Stimulated activated effector memory CD8-positive, alpha-beta T cell treated with anti-CD3 and anti-CD28 coated beads, Interleukin-12 subunit alpha, Interleukin-12 subunit beta, amount 100 ng/mL, for 72 hours (primary cell): ENCODE measurements at places on chromosomes 7 and 10.

GRCh38 chr10:8229153-8229552 lies 174.7 kb downstream of the GATA3 start:
- DNase-seq = no peak

- DNase-seq = no peak
These were observed 17.9 kb downstream of the OGDH start for GRCh38 chr7:44624318-44624717.

GRCh38 chr10:132886211-132887099 lies 55.9 kb downstream of the CFAP46 start:
- DNase-seq = no peak

DNA sequence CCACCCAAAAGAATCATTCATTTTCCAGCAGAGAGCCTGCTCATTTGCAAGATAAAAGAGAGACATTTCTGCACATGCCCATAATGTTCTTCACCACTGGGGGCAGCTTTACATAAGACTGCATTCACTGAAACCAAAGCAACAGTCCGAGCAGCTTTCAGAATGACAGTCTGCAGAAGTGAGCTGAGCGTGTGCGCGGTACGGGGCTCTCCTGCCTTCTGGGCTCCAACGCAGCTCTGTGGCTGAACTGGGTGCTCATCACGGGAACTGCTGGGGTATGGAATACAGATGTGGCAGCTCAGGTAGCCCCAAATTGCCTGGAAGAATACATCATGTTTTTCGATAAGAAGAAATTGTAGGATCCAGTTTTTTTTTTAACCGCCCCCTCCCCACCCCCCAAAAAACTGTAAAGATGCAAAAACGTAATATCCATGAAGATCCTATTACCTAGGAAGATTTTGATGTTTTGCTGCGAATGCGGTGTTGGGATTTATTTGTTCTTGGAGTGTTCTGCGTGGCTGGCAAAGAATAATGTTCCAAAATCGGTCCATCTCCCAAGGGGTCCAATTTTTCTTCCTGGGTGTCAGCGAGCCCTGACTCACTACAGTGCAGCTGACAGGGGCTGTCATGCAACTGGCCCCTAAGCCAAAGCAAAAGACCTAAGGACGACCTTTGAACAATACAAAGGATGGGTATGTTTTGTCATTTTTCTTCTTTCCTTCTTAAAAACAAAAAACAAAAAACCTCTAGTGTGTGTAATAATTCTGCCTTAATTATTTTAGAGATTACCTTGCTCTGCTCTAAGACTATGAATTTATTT lies at the start of gene LRRTM3:
LRRTM3 (plus strand) TSS at position 141 of the 820 bp plus-strand sequence.
- DNase-seq = no peak

GRCh38 chr7:96300502-96300901 lies 21.4 kb downstream of the SLC25A13 start:
- DNase-seq = no peak

DNA sequence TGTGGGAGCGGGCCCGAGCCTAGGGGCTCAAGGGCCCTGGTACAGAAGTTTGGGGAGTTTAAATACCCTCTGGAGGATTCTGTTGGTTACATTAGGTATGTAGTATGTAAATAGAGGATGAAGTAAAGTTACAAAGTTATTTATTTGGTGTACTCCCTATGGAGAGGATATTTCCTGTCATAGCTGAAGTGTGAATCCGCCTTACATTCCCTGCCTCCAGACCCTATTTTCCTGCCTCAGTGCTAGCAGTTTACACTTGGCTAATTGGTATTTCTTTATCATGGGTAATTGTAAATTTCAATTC lies 60.6 kb upstream of the KLF14 start:
- DNase-seq = no peak

GRCh38 chr10:103192451-103193106 lies 493 bp downstream of the NT5C2 start:
- peak; percentile 32 for DNase-seq

- no peak for DNase-seq
These were observed 74.9 kb downstream of the VWC2 start for GRCh38 chr7:49848211-49848841.

GRCh38 chr10:112208997-112209396 lies 25.4 kb upstream of the GPAM start:
- no peak for DNase-seq

- DNase-seq = no peak
These were observed 140.9 kb downstream of the PTPRN2 start for GRCh38 chr7:158446706-158447105.

GRCh38 chr10:71209352-71209715 lies 3.0 kb upstream of the UNC5B start:
- DNase-seq = no peak

GRCh38 chr10:3783316-3783681 lies 1.7 kb downstream of the KLF6 start:
- DNase-seq = no peak

DNA sequence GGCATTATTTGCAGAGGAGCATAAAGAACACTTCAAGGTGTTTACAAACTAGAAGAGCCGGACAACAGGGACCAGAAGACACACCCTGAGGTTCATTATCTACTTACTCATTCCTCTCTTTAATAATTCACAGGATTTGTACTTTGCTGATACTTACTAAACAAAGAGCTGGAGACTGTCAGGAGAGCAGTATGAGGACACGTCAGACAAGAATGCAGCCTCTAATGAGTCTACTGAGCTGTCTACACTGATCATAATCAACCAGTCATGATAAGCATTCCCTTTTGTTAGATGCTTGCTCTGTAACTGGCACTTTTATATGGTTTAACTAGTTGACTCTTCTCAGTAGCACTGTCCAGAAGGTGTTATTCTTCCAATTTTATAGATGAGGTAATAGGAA lies 243.3 kb upstream of the CDC14C start:
- DNase-seq = no peak

DNA sequence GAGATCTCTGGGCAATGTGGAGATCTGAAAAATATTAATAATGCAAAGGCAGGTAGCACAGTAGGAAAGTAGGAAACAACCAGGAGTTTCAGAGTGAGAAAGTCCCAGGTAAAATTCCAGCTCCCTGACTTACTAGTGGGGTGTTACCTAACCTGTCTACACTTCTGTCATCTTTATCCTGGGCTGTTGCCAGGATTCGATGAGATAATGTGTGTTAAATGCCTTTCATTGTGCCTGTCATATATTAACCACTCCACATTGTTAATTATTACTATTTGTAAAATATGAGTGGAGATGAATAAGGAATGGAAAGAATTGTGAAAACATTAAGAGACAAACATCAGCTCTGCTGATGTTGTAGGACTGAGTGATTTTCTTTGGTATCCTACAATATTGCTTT lies 50.0 kb upstream of the FRMD4A start:
- DNase-seq = no peak

DNA sequence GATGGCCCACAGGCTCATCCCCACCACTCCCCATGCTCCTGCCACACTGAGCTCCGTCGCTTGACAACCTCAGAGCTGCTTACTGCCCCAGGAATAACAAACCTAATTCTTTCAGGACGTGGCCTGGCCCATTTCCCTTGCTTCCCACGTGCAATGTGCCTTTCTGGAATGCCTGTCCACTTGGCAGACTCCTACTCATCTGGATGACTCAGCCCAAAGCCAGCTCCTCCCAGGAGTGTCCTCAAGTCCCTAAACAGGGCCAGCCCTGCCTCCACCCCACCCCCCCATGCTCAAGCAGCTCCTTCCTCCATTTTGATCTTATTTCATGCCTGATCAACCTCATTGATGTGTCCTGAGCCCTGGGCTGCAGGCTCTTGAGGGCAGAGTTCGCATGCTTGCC lies 164.9 kb upstream of the RNF32 start:
- no peak for DNase-seq
